Liver (tissue), 10 donors: ENCODE measurements at places on chromosomes 4 and X.

DNA sequence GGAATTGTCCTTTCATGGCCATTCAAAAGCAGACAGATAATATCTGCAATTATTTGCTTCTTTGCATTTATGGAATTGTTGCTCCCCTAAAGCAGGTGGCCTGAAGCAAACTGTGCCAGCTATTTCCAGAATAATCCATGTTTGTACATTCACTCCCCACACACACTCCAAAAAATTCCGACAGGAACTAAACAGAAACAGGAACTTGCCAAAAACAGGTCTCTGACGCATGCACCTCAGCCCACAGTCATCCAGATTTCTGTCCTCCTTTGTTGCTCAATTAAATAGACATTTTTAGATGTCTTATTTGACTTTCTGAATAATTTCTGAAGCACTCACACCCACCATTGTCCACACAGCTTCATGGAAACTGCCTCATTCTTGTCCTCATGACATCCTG is 71.5 kb upstream of the EDNRA start:
- DNase-seq: no peak

- DNase-seq: no peak
These were observed 822.4 kb downstream of the FAT4 start for GRCh38 chr4:126136922-126137781.

GRCh38 chr4:105661028-105661427 is 47.5 kb downstream of the INTS12 start:
- no peak for DNase-seq

GRCh38 chrX:40975951-40976350 is 109.3 kb upstream of the USP9X start:
- DNase-seq: no peak

GRCh38 chrX:115588179-115588578 is 27.2 kb downstream of the PLS3 start:
- no peak for DNase-seq

DNA sequence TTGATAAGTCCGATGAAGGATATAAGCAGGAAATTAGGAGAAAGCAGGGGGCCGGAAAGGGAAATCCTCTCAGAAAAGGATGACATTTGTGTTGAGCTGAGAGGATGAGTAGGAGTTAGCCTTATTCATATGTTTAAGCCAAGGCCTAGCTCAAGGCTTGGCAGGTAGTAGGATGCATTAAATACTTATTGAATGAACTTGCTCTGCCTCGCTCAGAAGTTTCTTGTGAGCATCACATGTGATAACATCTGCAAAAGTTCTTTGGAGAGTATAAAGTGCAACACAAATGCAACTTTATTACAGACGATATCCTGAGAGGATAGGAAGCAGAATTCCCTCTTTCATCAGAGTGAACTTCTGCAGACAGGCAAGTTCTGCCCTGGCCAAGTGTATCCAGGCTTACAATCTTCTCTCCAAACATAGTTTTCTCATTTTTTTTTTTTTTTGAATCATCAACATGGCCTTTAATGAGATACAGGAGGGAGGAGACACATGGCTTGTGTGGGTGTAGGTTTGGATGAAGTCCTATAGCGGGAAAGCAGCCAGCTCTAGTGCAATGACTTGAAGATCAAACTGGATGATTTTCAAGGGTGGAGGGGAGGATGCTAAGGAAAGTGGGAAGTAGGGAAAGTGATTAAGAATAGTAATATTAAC is 48.1 kb downstream of the LUZP4 start:
- DNase-seq: no peak

DNA sequence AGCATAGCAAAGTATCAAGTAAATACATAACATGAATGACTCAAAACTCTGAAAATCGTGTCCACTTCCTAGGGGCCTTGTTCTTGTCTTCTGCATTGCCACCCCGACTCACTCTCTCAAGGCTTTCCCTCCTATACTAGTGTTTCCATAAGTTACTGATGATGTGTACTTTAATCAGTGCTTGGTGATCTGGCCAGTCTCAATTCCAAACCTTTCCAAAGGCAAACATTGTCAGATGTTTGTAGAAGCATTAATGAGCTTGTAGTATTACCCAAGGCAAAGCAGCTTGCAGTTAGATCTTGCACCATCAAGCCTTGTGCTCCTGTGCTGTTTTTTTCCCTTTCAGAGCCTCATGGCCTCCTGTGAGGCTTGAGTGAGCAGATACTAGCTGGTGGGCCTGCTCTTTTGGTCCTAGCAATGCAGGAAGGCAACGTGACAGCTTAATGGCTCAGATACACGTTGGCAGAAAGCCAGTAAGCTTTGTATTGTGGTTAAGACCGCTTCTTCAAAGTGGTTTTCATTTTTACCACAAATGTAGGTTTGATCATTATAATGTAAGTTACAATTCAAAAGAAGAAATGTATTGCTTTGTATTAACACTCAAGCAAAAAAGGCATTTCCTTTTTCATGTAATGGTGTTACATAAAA is 51.8 kb downstream of the RBPJ start:
- no peak for DNase-seq

DNA sequence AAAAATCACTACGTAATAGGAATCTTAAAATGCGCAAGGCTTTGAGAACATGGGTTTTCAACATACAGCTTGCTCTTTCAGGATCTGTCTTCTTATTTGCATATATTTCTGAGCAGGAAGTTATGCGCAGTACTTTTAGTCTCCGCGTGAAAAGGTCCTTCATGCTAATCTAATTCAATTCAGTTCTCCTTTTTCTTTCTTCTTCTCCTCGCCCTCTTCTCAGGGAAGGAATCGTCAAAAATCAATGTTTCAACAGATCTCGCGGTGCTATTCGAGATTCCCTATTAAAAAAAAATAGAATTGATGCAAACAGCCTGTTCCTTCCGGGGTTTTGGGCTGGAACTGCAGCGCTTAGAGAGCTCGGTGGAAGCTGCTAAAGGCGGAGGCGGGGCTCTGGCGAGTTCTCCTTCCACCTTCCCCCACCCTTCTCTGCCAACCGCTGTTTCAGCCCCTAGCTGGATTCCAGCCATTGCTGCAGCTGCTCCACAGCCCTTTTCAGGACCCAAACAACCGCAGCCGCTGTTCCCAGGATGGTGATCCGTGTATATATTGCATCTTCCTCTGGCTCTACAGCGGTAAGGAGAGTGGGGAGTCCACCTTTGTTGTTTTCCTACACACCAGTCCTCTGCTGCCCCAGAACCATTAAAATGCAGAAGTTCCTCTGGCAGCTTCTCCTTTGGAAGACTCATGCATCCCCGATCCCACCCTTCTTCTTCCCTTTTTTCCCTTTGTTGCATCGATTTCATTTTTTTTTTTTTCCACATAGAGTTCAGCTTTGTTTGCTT is at the start of the genes HMGN5 and SH3BGRL:
TSS of gene HMGN5 (minus strand) at position 243 of the 785 bp plus-strand sequence. CDS start 80,364 bp downstream, outside the sequence.
TSS of gene SH3BGRL (plus strand) at position 432 of the 785 bp plus-strand sequence. CDS start at position 531, 99 bp downstream.
- DNase-seq: peak; percentile 58

DNA sequence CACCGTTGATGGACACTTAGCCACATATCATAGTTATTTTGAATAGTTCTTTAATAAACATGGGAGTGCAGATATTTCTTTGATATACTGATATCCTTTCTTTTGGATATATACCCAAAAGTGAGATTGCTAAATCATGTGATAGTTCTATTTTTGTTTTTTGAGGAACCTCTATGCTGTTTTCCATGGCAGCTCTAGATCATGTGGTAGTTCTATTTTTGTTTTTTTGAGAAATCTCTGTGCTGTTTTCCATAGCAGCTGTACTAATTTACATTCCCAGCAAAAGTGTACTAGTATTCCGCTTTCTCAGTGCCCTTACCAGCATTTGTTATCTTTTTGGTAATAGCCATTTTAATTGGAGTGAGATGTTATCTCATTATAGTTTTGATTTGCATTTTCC is 3.6 kb downstream of the SH3BGRL start:
- no peak for DNase-seq

DNA sequence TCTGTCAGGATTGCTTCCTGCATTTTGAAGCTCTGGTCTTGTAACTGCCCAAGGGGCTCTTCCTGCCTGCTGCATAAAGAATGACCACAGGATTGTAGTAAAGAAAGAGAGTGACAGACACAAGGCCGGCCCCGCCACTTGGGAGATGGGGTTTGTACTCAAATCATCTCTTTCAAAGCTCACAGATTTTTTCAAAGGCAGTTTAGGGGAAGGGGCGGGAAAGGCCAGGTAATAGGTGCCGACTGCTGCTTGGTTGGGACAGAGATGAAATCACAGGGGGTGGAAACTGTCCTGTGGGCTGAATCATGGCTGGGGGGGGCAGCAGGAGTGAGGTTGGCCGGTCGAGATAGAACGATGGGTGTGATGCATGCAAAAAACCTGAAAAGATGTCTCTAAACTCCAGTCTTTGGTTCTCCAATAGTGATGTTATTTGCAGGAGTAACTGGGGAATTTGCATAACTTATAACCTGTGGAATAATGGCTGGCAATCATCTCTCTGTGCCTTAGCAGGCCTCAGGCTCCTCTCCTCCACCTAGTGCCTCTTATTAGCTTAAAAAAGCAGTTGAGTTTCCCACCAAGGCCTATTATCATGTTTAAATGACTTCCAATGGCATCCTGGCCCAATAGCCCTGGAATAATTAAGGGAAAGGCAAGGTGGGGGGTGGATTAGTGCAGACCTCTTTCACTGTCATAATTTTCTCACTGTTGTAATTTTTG is 778.4 kb upstream of the FRG1 start:
- DNase-seq: no peak

GRCh38 chr4:68960294-68961163 is 8.9 kb upstream of the UGT2A3 start:
- no peak for DNase-seq

GRCh38 chr4:181701214-181701613 is 542.0 kb upstream of the TENM3 start:
- DNase-seq: no peak

GRCh38 chrX:118356154-118356701 is 10.3 kb downstream of the WDR44 start:
- DNase-seq: no peak

- no peak for DNase-seq
These were observed 72.7 kb downstream of the AFF2 start for GRCh38 chrX:148573119-148573518.

- DNase-seq: no peak
These were observed 49.5 kb downstream of the SUPT20HL2 start for GRCh38 chrX:24264383-24264782.

- DNase-seq: no peak
These were observed 150.2 kb downstream of the RRAGB start for GRCh38 chrX:55867708-55868107.

DNA sequence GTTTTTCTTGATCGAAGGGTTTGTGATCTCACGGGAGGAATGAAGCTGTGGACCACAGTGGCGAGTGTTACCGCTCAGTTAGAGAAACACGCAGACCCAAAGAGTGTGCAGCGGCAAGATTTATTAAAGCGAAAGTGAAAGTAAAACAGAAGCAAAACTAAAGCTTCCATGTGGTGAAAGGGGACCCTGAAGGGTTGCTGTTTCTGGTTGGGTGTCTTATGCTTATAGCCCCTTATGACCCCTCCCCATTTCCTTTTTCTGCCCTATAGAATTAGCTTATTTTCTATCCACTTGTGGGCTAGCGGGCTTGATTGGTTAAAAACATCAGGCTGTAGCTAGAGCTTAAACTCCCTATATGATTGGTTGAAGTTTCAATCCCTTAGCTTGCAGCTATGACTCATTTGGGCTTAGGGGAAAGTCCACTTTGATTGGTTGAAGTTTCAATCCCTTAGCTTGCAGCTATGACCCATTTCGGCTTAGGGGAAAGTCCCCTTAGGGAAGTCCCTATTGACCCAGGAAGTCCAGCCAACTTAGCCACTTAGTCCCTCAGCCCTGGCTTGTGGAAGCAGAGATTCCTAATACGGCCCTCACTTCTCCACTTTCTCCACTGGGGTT is 171.2 kb upstream of the NWD2 start:
- no peak for DNase-seq

DNA sequence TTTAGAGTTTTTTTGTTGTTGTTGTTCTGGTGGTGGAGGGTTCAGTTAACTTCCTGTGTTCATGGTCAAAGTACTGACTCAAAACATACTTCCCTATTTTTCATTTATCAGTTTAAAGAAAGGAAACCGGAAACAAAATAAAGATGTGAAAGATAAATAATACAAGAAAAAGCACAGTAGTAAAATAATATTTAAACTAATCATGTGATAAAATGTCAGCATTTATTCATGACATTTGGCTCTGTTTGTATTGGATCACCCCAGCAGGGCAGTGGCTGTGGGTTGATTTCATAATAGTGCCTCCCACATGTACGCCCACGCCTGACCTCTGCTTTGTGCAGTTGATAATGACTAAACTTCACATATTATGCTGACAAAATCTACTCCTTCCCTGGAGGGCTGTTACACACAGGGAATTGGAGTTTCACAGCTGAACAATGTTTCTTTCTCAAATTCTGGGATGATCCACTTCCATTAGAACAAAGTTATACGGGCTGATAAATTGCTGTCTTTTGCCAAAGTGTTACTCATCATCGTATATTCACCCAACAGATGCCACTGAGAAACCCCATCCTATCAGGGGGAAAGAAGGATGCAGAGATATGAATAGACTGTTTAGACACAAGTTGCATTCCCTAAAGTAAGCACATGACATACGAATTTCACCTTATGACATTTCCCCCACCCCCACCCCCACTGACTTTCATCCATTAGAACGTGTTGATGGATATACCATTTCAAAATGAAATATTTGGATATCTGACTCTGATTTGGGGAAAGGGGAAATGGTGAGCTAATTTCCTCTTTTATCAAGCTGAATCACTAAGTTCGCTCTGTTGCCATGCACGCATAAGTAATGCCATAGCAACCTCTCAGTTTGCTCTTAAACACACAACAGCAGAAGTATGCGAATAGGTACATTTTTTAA is 48.3 kb downstream of the AMELX start:
- DNase-seq: no peak

DNA sequence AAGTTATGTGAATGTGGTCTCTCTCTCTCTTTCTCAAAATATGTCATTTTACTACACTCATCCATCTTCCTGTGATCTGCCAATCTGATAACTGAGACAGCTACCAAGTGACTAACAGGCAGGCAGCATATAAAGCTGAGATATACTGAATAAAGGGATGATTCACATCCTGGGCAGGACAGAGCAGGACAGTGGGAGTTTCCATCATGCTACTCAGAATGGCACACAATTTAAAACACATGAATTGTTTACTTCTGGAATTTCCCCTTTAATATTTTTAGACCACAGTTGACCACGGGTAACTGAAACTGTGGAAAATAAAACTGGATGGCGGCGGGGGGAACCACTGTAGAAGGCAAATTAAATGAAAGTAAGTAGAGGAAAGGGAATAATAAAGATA is 58.6 kb upstream of the DCTD start:
- no peak for DNase-seq

DNA sequence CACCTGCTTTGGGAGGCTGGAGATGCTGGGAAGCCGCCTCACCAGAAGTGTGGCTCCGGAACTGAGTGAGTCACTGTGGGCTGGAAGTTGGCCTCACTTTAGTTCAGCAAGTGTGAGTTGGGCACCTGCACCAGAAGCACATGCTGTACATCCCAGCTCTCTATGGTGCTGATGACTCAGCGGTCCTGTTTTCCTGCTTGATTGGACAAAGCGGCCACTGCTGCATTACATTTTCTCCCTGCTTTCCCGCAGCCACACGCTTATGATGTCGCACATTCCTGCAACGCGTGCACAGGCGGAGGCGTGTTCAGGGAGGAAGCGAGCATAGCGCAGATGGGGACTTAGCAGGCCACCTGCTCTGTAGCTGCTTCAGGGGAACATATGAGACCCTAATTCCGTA is 26.7 kb upstream of the CLDN34 start:
- no peak for DNase-seq

- DNase-seq: no peak
These were observed 7.8 kb upstream of the HPSE start for GRCh38 chr4:83342476-83342875.

- DNase-seq: no peak
These were observed 36.5 kb downstream of the OCRL start for GRCh38 chrX:129576539-129576938.
